ENCODE measurements at places on chromosomes 2 and 18.

DNA sequence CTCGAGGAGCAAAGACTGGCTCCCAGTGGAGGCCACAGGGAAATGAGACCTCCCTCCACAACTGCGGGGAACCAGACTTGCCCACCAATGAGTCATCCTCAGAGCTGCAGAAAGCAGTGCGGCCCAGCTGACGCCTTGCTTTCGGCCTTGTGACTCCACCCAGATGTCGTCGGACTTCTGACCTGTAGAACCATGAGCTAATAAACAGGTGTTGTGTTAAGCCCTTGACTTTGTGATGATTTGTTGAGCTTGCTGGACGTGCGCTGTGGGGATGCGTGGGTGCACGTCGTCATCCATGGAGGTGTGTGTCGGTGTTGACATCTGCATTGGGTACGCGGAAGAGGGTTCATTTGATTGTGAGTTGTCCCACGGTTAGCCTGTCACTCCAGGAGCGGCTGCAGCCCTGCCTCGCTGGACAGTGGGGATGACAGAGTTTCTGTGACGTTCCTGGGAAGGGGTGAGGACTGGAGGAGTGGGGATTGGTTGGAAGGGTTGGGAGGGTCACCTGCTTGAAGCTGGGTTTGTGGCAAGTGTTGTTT, 154.1 kb downstream of the SH3BP4 start:
- no peak for DNase-seq

GRCh38 chr2:217219164-217219520, 359.3 kb upstream of the TNP1 start:
- DNase-seq: no peak

- no peak for DNase-seq
These were observed 3.1 kb downstream of the MLPH start for GRCh38 chr2:237490009-237490711.

GRCh38 chr2:158071018-158071417, 30.7 kb upstream of the UPP2 start:
- DNase-seq: no peak

- no peak for DNase-seq
These were observed 128.3 kb downstream of the ATP9B start for GRCh38 chr18:79197531-79197930.

DNA sequence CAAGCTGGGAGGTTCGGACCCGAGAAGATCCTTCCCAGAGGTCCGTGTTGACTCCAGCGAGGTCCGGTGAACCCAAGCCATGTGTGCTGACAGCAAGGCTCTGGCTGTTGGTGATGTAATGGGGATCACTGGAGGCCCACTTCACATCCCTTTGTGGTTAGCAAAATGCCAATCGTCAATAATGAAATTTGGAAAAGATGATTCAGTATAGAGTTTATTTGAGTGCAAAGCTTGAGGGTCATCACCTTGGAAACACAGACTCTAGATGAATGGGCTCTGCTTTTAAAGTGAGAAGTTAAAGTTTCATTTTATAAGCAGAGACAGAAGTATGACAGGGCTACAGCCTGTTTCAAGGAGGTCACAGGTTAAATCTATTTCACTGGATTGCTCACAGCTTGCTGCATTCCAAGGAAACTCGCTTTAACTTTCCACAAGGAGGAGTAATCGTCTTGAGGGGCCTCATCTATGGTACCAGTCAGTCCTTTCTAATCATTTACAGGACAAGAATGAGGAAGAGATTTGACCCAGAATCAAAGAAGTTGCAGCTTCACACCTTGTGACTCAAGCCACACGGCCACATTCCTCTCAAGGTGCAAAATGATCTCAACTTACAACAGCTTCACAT, 140.5 kb downstream of the TPO start:
- no peak for DNase-seq

- no peak for DNase-seq
These were observed 519.9 kb downstream of the KCNJ3 start for GRCh38 chr2:155218292-155218924.
